ENCODE measurements at places on chromosomes 2 and 18. TPM values are rescaled to one million over a fixed set of nuclear protein-coding genes. Genes with fewer than 3 reads are reported as not detected.
A peak's percentile ranks its signal among the peaks of the same experiment; 100 is the strongest.

DNA sequence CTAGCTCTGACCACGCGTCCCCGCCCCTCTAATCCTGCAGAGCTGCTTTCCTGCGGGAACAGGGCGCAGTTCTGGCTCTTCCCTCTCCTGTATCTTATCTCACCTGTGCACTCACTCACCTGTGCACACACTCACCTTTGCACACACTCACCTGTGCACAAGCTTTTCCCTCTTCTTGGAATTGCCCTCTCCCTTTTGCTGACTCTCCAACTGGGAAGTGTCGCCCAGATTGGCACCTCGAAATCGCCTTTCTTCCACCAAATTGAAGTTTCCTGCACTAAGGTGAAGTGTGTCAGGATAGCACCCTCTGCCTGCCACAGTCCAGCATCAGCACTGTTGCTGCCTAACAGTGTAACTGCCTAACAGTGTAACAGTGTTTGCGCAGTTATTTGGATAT, 566 bp upstream of the CMPK2 start:
- no peak for DNase-seq

The VRK2 gene
- 15.2 TPM for total RNA-seq

- DNase-seq: peak; percentile 81
These were observed 540 bp upstream of the RAB10 start for GRCh38 chr2:26033270-26033817.

GRCh38 chr2:159051661-159052060, 83.2 kb downstream of the TANC1 start:
- no peak for DNase-seq

DNA sequence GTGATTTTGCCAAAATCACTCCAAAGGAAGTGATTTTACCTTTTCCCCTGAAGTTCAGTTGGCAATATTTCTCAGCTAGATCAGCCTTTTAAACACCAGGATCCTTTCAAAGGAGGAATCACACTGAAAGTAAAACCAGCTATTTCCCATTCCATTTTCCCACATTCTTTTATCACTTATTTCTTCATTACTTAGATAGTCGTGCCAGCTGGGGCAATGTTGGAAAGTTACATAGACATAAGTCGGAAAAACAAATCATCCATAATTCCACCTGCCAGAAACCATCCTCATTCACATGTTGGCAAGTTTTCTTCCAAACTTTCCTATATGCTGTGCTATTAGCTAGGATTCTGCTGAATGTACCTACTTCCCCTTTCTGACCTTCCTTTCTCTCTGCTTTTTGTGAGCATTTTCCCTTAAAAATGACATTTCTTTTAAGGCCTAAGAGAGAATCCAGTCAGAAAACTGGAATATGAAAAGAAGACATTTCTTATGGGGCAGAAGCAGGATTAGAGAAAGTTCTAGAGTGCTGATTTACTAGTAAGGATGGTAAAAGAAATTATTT, 170.0 kb upstream of the STK17B start:
- no peak for DNase-seq

Data from skin of body (tissue), 3 donors.